ENCODE measurements at places on chromosomes 5 and 9. TPM values are rescaled to one million over a fixed set of nuclear protein-coding genes. Genes with fewer than 3 reads are reported as not detected.

The TOR2A gene
- polyA plus RNA-seq, result 21.3 TPM

The PIP5K1B gene
- polyA plus RNA-seq, result 2.5 TPM

The ORM2 gene
- polyA plus RNA-seq, result 80.9 TPM

The RLN2 gene
- polyA plus RNA-seq, result 0.70 TPM

The TSLP gene
- polyA plus RNA-seq, result 0.36 TPM

The GLRA1 gene
- polyA plus RNA-seq, result not detected

The ITK gene
- polyA plus RNA-seq, result 0.18 TPM

The HINT1 gene
- polyA plus RNA-seq, result 463 TPM

The PCDHGB2 gene
- polyA plus RNA-seq, result not detected

The ADGRD2 gene
- not detected for polyA plus RNA-seq

The TBC1D2 gene
- 31.6 TPM for polyA plus RNA-seq

The FAM78A gene
- polyA plus RNA-seq, result 0.61 TPM

The CARTPT gene
- not detected for polyA plus RNA-seq

The SLC4A9 gene
- polyA plus RNA-seq, result 0.53 TPM
